ENCODE measurements at places on chromosomes 6 and 20.

GRCh38 chr20:63290136-63290676 lies 2.8 kb upstream of the COL20A1 start:
- DNase-seq = no peak

DNA sequence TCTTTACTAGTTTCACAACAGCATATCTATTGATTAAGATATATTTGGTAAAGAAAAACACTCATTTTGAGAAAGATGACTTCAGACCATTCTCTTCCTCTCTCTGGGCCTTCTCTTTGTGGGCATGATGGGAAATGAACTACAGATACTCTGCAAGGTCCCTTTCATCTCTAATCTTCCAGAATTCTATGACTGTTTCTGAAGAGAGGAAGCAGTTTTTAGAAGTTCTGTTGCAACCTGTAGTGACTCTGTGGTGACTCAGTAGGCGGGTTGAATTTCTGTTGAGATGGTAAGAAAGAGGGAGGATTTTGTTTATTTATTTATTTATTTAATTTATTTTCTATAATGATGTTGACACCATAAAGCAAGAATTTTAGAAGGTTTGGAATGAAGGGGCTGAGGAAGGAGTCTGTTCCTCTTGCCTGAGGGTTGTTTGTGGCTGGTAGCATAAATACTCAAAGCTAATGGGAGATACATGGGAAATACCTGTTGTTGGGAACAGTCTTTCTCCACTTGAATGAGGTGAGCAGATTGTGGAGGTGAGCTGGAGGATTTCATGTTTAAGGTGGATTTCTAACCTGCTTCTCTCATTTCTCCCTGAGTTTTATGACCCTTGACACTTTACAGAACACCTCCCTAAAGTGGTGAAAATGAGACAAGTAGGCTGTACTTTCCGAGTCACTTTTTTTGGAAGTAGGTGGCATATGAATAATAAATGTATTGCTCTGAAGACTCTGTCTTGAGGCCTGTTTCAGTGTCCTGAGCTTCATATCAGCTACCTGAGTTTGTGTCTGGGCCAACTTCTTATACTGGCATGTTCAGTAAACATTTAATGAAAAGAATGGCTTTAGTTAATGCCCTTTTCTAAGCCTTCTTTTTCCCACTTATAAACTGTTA lies 15.0 kb downstream of the ACSS2 start:
- peak; percentile 38 for DNase-seq

GRCh38 chr20:45611054-45611453 lies 18.5 kb upstream of the WFDC10A start:
- no peak for DNase-seq

- no peak for DNase-seq
These were observed 42.6 kb downstream of the DLL1 start for GRCh38 chr6:170248111-170248805.

DNA sequence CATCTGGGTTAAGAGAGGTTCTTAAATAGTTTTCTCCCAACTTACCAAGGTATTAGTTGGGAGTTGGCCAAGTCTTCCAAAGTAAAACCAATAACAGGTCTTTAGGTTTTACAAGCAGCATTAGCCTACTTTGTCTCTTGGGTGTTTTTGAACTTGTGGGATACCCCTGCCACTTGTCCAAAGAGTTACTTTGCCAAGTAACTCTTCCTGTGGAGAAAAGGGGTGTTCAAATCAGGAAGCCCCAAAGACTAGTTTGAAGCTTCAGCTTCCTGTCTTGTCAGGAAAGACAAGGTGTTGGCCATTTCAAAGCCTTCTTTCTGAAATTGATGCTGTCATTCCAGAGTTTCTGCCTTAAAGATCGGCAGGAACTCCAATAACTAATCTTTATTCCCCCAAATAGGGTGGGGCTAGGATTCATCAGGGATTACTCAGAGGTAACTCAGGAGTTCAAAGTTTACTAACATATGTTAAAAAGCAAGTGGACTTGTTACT lies 822 bp downstream of the RAB22A start:
- DNase-seq = peak; percentile 41

- no peak for DNase-seq
These were observed 135.4 kb upstream of the AKIRIN2 start for GRCh38 chr6:87837444-87837843.

DNA sequence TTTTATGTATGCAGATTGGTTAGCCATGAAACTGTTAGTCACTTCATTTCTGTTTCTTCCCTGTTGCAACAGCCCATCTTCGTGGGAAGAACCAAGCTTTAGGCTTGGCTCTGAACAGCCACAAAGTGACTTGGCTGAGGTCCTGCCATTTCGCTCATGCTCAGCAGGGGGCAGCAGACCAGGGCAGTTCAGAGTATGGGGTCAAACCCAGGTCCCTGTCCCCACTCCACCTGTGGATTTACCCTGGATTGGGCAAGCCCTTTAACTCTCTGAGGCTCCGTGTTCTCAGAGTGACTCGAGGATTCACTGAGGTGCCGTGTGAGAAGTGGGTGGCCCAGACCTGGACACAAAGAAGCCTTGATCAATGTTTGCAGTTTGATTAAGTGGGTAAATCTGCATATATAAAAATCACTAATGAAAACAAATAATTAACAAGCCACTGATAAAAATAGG lies 19.8 kb upstream of the MAP1LC3A start:
- peak; percentile 65 for DNase-seq

- no peak for DNase-seq
These were observed 851 bp downstream of the MAVS start for GRCh38 chr20:3847429-3847940.

DNA sequence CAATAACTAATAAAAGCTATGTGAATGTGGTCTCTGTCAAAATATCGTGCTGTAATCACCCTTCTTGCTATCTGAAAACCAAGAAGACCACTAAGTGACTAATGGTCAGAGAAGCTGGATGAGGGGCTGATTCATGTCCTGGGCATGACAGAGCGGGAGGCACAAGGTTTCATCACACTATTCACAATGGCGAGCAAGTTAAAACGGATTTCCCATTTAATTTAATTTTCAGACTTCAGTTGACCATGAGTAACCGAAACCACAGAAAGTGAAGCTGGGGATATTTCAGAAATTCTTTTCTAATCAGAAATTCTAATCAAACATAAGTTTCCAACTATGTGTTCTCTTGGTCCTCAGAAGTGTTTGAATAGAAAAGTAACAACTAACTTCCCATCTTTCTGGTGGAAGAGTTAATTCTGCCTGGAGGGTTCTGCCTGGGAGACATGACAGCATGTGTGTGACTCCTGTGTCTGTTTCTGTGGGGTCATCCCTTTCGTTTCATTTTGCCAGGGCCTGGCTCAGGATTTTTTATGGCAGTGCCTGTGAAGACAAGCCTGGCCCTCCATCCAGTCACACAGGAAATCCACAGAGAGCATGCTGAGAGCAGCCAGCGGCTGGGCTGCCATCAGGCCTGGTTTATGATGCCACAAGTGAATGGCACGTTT lies 98.9 kb downstream of the FAM120B start:
- DNase-seq = no peak

DNA sequence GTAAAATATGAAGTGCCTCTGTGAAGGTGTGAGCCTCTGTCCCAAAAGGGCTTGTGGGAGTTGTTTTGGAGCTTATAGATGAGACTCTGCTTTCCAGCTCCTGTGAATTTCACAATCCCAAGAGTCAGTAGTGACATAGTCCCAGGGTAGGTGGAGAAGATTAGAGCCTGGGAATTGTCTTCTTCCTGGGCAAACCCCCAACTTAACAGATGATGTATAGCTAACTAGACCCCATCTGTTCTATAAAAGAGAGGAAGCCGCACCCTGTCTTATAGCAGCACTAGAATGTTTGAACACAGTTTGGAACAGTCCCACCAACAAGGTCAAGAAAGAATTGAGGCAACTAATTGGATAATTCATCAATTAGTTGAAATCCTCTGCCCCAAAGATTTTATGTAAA lies 294.7 kb downstream of the ZNF217 start:
- no peak for DNase-seq

- DNase-seq = no peak
These were observed 298.0 kb downstream of the QKI start for GRCh38 chr6:163712566-163712961.

GRCh38 chr6:53330137-53330536 lies 18.6 kb downstream of the ELOVL5 start:
- no peak for DNase-seq

DNA sequence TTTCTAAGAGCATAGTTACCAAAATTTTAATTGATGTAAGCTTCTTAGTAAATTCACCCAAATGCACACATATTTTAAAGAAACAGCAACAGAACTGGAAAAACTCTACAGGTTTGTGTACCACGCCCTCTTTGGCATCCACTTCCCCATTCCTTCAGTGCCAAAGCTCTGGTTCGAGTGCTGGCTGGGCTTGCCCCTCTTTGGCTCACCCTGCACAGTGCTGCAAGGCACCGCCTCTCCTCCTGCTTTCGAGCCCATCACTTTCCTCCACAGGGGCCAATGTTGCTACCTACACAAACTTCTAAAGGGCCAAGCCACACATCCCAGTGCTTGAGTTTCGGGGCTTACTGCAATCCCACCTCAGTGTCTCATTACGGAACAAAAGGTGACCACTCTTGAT lies 9.6 kb downstream of the LRP11 start:
- no peak for DNase-seq

GRCh38 chr20:23456409-23456808 lies 3.7 kb upstream of the CST11 start:
- DNase-seq = peak; percentile 47

DNA sequence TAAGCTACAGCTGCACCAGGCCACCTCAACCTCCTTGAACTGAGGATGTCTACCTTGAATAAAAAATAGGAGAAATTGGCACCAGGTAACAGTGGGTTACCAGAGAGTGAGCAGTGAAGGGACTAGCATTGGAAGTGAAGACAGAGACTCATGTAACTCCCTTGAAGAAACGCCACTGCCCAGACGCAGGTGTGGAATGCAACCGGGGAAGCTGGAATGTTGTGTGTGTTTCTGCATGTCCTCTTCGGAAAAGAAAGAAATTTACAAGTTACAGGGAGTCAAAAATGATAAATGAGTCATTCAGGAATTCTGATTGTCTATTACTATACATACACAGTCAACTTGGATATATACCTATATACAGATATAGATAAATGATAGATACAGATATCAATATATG lies 514.7 kb upstream of the AGPAT4 start:
- no peak for DNase-seq
